ENCODE measurements at places on chromosomes 4 and X.

- DNase-seq = no peak
Measured at GRCh38 chr4:156322592-156322991, 368.9 kb upstream of the CTSO start.

GRCh38 chr4:23166919-23167318 is 474.2 kb downstream of the GBA3 start:
- DNase-seq = no peak

- no peak for DNase-seq
Measured at GRCh38 chr4:159235779-159236368, 133.0 kb downstream of the RAPGEF2 start.

DNA sequence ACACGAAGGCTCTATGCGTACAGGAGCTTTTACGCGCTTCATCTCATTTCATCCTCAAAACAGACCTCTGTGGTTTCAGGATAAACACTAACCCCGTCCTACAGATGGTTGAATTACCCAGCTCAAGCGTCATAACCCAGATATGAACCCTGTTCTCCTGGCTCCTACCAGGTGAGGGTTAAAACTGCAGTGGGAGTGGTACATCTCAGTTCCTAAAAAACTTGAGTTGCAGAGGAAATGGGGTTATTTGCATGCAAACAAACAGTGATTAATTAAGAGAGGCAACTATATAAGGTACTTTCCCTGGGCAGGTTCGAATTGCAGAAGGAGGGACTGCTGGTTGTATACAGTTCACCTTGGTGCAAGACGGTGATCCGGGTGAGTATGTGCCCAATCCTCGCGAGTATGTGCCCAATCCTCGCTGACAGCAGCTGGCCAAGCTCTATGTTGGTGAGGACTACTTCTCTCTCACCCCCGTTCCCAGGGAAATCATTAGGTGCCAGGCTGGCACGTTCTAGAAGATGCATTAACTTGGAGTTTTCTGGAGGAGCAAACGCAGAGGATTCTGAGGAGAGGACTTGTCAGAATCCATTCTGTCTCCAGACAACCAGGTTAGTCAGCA is 72.6 kb downstream of the FHDC1 start:
- DNase-seq = no peak

GRCh38 chrX:129577877-129578276 is 37.8 kb downstream of the OCRL start:
- no peak for DNase-seq

DNA sequence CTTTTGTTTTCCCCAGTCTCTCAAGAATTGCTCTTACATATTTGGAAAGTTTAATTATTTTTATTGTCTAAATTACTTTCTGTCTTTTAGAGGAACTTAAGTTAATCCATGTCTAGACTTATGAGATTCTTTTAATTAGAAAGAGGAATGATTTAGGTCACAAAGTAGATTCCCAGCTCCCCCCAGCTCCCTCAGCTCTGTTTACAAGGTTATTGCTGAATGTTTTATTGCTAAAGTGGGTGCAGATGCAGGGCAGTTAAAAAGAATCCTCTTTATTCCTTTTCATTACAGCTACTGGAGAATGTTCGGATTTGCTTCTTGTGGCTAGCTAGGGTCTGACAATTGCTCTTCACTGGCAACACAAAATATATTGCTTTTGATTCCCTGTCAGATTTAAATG is 33.7 kb upstream of the CCKAR start:
- DNase-seq = no peak

- DNase-seq = no peak
Measured at GRCh38 chrX:63128509-63128908, 222.6 kb downstream of the SPIN4 start.

- DNase-seq = no peak
Measured at GRCh38 chr4:178233906-178234305, 791.7 kb upstream of the AGA start.

- no peak for DNase-seq
Measured at GRCh38 chr4:7850489-7850888, 89.2 kb downstream of the AFAP1 start.

DNA sequence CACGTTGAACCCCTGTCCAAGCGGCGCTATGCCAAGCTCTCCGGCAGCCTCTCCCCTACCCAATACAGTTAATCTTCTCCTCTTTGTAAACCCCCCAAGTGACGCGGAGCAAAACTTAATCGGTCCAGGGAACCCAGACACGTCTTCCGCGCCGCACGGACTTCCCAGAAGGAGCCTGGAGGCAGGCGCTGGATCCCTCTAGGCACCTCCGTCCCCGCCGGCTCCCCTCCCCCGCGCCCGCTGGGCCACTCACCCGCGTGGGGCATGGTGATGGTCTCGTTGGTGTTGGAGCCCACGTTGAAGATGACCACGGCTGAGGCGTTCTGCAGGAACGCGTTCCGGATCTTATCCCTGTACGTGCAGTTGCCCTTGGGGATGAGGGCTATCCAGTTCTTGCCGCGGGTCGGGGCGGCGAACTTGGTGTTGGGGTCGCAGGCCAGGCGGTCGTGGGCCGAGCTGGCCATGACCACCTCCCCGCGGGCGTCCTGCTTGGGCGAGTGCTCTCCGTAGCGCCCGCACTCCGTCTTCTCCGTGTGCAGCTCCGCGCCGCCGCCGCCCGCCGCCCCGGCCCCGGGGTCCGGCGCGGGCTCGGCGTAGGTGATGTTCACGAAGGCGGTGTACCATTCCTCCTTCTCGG is 1.1 kb downstream of the RNF150 start:
- DNase-seq = peak; percentile 44

DNA sequence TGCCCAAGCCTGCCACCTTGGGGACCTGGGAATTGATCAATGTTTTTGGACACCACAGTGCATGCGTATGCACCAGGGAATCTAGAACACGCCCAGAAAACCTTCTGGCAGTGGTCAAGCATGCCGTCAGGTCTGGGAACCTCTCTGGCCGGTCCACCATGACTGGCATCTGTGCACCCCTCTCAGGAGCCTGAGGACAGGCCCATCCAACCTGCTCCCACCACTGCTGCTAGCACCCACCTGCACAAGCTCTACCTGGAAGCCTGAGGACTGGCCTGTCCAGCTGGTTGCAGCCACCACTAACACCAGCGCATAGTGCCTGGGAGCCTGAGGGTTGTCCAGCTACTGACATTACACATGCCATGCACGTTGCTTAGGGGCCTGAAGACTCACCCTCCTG is 162.1 kb upstream of the GALNTL6 start:
- no peak for DNase-seq

- DNase-seq = no peak
Measured at GRCh38 chr4:11548597-11549082, 119.9 kb upstream of the HS3ST1 start.

- no peak for DNase-seq
Measured at GRCh38 chrX:131828482-131828881, 194.6 kb upstream of the STK26 start.

DNA sequence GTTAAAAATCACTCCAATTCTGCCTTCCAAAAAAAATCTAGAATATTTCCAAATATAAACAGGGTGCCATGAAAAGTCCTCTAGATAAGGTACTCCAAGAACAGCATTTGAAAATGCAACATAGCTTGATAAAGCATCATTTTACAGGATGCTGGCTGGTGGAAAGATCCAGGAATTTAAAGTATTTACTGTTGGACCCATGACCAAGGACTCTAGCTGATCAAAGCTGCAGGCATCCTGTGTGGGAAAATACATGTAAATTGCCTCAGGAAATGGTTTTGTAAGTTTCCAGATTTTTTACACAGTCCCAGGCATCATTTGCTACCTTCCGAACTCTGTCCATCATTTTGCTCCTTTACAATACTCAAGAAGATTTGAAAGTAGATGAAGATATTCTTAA is 164.4 kb downstream of the GRIA3 start:
- DNase-seq = no peak

DNA sequence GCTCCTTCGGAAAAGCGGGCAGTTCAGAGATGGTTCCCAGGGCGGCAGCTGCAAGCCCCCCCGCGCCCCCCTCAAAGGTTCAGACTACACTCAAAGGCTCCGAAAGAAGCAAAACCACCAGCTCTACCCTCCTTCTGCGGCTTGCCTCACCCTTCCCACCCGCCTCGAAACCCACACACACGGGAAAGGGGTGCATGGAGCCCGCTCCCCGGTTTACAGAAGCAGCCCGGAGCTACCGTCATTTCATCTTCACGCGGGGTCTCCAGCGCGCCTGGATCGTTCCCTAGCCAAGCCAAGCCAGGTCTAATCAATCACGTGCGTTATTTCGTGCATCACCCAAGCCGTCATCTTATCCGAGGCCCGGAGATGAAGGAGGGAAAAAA is 1.2 kb downstream of the NLGN4X start:
- no peak for DNase-seq

DNA sequence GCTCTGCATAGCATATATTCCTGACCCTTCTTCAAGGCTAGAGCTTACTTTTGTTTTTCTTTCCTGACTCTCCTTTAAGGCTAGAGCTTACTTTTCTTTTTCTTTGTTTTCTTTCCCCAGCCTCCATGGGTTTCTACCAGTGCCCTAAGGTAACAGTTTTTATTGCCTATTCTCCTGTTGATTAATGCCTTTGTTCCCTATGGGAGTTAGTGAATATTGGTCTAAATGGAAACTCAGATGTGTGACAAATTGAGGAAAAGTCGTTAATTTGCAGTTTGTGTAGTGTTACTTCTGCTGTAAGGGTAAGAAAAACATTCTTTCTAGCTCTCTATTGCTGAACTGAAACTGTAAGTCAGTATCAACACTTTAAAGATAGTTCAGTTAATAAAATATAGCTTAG is 358.7 kb downstream of the IL15 start:
- no peak for DNase-seq

DNA sequence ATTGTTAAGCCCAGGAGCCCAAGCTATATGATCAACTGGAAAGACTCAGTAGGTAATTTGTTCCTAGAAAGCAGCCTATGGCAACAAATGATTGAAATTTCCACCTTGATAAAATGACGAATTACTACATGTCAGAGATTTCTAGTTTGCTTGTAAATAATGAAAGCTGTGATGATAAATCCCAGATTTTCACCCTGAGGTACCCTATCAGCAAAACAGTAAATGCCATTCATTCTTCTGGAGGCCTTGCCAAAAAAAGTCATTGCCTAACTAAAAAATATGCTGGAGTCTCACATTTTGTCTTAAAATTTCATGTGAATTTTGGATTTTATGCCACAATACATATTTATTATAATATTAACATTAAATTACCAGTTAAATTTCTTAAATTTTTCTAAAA is 71.3 kb downstream of the PPEF2 start:
- DNase-seq = no peak

GRCh38 chrX:68511255-68511654 is 12.4 kb downstream of the YIPF6 start:
- no peak for DNase-seq

- no peak for DNase-seq
Measured at GRCh38 chr4:48336146-48336870, 5.0 kb upstream of the SLAIN2 start.

DNA sequence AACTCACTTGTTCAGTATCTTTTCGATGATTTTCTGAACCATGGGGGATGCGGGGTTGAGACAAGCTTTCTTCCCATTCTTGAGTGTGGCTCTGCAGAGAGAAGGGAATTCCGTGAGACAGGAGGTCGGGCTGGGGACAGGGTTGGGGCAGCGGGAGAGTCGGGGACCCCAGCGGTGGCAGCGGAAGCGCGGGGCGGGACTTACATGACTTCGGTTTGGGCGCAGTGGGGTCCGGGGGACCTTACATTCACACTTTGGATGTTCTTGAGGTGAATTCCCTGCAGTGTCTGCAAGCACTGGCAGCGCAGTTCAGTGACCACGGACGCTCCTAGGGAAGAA is 434 bp downstream of the CXCL3 start:
- DNase-seq = peak; percentile 47

- DNase-seq = no peak
Measured at GRCh38 chrX:38221391-38221929, 789 bp upstream of the SRPX start.

DNA sequence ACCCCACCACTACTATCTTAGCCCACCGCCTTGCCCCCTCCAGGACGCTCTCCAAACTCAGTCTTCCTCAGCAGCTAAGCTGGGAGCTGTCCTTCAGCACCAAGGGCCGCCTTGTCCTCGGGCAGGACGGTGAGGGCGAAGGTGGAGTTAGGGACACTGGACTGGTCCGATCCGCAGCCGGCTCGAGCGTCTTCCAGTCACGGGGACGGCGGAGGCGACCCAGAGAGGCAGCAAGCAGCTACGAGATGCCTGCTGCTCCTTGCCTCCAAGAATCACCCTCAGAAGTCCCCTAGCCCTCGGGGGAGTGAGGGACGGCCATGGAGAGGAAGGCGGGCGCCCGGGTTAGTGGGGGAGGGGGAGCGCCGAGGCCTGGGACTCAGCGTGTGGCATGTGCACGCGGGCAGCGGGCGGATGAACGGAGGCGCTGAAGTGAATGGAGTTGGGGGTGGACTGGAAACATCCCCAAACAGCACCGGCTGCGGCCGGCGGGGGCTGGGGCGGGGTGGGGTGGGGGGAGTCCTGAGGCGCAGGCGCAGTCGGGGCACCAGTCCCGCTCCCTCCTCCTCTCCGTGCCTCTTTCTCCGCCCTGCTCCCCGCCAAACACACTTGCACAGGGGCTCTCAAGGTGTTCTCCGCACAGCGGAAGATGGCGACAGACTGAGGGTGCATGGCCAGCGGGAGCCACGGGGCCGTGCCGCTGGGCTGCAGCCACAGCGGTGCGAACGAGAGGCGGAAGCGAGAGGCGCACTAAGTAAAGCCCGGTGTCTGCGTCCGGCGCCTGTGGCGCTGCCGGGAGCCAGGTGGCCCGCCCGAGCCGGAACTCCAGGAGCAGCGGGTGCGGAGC is at the start of gene NALF2:
Gene NALF2 (plus strand): TSS at position 545 of the 844 bp plus-strand sequence. CDS start 957 bp downstream, outside the sequence.
- DNase-seq = peak; percentile 71

DNA sequence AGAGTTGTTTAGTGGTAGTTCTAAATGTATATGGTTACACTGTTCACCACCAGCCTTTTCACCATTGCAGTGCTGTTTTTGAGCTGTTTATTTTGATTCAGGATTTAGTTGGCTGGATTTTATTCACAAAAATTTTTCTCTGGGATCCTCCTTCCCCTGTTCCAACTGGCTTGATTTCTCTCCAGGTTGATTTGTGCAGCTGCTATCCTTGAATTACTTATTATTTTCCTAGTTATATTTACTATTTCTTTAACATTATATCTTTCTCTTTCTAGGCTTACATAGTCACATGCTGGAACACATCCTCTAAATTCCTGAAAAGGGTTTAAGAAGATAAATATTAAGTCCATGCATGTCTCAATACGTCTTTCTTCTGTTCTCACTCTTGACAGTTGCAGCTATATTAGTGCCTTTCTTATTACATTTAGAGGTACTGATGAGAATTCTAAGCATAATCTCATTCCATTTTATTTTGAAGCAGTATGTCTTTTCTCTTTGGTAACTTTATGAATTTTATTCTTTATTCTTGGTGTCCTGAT is 82.2 kb downstream of the SUPT20HL2 start:
- DNase-seq = no peak

DNA sequence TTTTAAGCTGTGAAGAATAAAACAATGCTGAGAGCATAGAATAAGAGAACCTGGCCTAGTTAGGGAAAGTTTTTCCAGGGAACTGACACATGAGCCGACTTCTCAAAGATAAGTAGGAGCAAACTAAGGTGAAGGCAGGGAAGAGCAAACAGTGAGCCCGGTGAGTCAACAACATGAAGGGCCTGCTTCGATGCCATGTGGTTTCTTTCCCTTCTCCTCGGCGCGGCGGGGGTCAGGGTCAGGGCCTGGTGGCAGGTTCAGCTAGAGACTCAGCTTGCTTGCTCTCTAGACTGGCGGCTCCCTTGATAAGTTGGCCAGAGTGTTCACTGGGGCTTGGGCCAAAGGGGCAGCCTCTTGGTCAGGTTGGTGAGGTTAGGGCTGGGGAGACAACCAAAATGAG is 81.1 kb downstream of the DLG3 start:
- no peak for DNase-seq

All from Right ventricle myocardium superior (tissue), 1 donor.